Ascending aorta (tissue), 2 donors: ENCODE measurements at places on chromosomes 6 and 20.

DNA sequence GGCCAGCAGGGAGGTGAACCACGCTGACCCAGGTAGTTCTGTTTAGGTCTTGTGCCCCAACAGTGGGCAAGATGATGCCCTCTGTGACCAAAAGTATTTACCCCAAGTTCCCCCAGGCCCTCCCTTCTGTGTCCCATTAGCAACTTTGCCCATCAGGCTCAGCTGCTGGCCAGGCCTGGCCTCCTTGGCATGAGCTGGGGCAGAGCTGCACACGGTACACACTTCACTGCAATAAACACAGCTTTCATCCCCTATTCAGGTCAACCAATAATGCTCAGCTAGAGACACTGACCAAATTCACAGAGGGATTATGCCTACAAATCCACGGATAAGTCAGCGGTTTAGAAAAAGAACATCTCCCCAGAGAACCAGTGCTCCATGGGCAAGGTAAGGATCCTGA lies 103.7 kb downstream of the SLC23A2 start:
- DNase-seq, result no peak

- no peak for DNase-seq
These were observed 7.9 kb upstream of the MYT1 start for GRCh38 chr20:64156136-64156885.

DNA sequence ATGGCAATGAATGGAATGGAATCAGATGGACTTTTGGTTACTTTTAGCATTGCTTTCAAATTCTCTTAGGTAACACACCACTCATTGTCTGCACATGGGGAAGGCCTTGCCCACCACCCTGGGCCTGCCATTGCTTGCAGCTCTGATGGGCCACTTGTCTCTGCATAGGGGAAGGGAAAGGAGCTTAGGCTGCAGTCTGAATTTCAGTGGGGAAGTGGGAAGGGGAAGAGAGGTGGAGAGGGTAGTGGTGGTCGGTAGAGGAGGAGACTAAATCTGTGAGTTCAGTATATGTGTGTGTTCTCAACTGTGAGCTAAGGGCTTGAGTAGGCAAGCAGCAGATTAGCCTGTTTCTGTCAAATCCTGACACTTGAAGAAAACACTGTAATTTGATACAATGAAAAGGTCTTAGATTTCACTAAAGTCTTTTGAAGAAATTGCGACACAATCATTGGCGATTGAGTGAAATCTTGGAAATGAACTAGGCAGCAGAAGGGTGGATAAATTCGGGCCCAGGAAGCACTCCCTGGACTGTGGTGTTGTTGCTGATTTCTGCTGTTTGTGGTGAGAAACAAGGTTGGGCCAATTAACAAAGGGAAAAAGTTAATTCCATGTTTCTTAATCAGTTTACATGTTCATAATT lies 80.6 kb downstream of the OTOR start:
- DNase-seq, result no peak

GRCh38 chr6:7041511-7042026 lies 66.2 kb upstream of the RREB1 start:
- no peak for DNase-seq

- DNase-seq, result no peak
These were observed 323.9 kb downstream of the FOXA2 start for GRCh38 chr20:22260506-22260905.

DNA sequence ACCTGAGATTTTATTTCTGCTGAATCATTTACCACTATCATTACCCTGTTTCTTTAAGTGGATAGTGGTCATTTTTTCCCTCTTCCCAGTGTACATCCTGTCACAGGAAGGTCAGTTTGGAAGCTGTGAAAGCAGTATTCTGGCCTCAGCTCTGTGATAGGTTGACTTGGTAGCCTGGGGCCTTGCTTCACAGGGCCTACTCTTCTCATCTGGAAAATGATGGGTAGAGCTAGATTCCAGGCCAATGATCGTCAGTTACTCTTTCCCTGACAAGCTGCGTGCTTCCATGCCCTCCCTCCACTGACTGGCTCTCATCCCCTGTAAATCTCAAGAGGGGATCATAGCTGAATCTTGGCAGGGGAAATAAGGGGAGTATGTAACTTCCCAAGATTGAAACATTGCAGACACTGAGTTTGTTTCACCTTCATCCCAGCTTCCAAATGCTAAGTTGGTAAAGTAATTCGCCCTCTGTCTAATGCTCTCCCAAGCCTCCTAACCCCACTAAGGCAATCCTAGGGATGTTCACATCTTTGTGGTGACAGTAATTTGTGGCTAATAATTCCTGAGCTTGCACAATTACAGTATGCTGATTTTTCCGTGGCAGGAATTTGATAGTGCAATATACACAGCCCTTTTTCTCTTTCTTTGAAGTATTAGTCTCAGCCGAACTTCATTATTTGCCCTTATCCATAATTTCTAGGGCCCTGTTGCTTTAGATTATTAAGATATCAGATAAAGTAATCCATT lies 51.2 kb downstream of the VAPB start:
- no peak for DNase-seq

DNA sequence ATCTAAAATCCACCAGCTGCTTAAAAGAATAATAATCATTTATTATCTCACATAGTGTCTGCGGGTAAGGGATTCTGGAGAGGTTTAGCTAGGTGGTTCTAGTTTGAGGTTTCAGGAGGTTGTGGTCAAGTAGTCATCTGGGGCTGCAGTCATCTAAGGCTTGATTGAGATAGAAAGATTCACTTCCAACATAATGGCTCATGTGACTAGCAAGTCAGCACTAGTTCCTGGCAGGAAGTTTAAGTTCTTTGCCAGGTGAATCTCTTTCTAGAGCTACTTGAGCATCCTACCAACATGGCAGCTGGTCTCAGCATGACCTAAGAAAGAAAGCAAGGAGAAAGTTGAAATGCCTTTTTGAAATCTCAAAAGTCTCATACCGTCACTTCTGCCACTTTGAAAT lies 128.8 kb downstream of the EDN1 start:
- no peak for DNase-seq

DNA sequence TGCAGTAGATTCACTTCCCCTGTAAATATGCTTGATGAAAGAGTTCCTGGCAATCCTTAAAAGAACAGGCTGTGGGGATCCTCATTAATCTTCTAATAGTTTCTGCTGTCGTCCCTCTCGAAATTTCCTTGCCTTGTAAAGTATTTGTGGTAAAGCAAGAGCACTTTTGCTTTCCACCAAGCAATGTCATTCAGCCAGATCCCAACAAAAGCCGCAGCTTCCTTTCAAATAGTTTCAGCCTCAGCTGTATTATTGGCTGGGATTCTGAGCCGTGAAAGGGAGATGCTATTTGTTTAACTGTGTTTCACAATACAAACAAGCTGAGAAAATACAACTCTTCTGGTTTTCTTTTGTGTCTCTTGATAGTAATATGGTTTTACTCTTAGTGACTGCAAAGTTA lies 48.9 kb upstream of the EPHA7 start:
- DNase-seq, result no peak

DNA sequence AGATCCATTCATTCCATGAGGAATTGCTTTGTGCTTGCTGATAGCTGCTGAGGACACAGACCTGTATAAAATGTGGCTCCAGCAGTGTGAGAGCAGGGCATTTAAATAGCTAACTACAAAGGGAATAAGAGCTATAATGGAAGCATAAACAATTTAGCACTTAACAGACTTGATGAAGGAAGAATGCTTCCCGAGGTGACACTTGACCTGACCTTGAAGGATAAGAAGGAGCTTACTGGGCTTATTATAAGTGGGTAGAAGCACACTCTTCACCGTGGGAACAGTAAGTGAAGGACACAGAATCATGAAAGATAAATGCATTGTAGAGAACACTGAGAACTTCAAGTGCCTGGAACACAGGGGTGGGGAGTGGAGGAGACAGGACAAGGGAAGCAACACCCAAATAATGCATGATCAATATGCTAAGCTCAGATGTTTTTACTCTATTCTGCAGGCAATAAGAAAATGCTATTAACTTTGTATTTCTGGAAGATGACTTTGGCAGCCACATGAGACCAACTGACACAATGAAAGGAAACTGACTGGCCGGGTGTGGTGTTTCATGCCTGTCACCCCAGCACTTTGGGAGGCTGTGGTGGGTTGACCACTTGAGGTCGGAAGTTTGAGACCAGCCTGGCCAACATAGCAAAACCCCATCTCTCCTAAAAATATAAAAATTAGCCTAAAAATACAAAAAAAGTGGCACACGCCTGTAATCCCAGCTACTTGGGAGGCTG lies 84.2 kb downstream of the EPB41L2 start:
- no peak for DNase-seq

DNA sequence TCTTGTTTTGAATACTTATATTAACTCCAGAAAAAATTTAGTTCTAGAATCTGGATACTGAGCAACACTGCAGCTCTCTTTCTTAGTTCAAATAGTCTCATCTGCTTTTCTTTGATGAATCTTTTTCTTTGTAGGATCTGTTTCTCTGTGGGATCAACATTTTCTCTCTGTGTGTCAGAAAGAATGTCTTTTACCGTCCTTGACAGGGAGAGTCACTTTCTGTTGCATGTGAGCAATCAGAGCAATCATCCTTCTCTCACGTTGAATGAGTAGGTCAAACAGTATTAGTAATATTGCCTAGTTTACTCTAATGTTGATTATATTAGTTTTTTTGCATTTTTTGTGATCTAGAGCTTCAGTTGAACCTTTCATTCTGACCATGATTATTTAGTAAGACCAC lies 130.9 kb downstream of the TRMT11 start:
- DNase-seq, result no peak

DNA sequence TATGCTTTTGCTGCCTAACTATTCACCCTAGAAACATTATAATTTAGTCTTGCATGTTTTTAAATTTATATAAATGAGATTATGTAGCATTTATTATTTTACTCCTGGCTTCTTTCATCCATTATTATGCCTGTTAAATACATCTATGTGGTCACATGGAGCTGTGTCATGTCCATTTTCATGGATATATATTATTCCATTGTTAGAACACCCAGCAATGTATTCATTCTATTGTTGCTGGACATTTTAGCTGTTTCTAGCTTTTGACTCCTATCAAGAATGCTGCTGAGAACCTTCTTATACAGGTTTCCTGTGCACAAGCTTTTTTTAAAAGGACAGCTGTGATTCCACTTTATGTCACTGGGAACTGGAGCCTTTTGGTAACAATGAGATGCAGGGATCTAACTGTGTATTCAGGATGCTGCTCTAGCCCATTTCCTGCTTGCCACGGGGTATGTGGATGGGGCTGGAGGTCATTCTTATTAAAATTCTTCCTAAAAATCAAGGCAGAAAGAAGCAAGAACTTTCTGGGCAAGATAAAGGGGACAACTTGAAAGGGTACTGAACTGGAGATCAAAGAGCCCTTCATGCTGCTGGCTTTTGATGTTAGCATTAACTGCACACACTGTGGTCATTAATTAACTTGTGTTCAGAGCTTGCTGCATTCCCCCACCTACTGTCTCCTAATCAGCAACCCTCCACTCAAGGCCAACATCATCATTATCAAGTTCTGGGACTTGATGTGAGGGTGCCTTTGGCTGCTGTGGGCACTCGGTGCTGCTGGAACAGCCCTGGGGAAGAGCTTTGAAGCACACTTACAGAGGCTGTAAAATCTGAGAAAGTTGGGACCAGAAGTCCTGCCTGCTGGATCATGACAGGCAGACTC lies 96.6 kb upstream of the AKIRIN2 start:
- no peak for DNase-seq

GRCh38 chr20:62819494-62820174 lies 2.8 kb downstream of the COL9A3 start:
- DNase-seq, result no peak

DNA sequence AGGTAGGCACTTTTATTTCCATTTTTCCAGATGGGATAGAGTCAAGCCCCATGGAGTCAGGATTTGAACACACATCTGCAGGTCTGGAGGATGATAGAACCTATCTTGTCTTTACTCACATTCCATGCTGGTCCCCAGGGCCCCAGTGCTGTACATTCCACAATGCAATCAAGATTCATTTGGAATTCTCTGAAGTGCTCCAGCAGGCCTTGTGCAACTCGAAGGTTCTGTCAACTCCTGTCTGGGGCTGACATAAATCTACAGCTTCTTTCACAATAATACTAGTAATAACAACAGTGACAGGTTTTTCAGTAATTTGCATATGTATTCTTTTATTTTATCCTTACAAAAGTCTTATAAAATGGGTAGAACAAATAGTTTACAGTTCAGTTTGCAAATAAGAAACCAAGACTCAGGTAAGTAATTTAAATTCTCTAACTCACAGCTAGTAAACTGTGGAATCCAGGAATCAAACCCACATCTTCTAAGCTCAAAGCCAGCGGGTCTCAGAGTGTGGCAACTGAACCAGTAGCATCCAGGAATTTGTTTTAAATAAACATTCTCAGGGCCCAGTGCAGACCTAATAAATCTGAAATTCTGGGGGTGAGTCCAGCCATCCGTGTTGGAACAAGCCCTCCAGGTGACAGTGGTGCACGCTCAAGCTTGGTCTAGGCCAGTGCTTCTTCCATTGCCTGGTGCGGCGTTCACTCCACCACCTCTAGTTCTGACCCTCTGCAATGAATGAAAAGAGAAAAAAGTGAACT lies 137.0 kb upstream of the TNFAIP3 start:
- no peak for DNase-seq

- no peak for DNase-seq
These were observed 18.4 kb downstream of the CTNNBL1 start for GRCh38 chr20:37711994-37712964.

GRCh38 chr6:30542404-30542725 lies 13.9 kb downstream of the GNL1 start:
- DNase-seq, result no peak

- no peak for DNase-seq
These were observed 153.3 kb upstream of the SYNCRIP start for GRCh38 chr6:85795945-85796344.

GRCh38 chr6:83019741-83020140 lies 45.9 kb downstream of the UBE3D start:
- DNase-seq, result no peak

GRCh38 chr6:36933102-36933501 lies 21.4 kb upstream of the PI16 start:
- DNase-seq, result no peak

GRCh38 chr20:17882065-17882833 lies 86.3 kb downstream of the SNX5 start:
- DNase-seq, result no peak

DNA sequence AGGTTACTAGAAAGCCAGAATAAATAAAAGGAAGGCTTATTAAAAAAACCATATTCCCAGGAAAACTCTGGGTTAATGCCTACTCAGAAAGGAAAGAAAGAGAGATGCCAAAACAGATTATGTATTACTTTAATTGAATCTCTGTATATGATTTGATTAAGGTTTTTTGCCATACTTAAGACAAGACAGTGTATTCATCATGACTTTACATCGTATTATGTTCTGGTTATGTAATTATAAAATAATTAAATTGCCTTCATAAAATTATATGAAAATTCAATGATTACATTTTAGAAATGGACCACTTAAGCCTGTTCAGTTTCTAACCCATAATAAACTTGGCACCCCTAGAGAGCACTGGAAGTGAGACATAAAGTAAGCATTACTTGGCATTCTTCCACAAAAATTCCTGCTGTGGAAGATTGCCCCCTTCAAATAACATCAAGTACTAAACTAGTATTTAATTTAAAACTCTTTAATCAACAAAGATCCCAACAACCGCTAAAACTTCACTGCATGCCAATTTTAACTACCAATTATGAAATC lies 20.8 kb upstream of the IBTK start:
- DNase-seq, result no peak
